Suppressor macrophage treated with lipopolysaccharide for 1 hour (primary cell): ENCODE measurements at places on chromosomes 7 and 10.

DNA sequence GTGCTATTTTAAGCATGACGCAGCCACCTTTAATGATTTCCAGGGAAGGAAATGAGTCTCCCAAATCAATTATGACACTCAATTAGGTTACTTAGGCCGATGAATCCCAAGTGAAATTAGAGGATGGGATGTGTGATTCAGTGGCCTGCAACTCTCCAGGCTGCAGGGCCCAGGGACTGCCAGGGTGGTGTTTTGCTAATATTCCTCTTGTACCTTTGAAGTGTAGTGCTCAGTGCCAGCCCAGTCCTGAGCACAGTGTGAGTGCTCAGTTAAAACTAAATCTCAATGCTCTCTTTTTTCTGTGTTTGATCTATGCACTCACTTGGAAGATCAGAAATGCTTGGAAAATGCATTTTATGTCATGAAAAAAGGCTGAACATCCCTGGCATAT lies 51.6 kb downstream of the SEM1 start:
- no peak for DNase-seq

- DNase-seq: no peak
Measured at GRCh38 chr10:114905450-114905849, 32.5 kb upstream of the TRUB1 start.

- DNase-seq: no peak
Measured at GRCh38 chr10:34768261-34768971, 46.7 kb downstream of the PARD3 start.

GRCh38 chr10:1310271-1310789 lies 254.1 kb downstream of the WDR37 start:
- no peak for DNase-seq

- no peak for DNase-seq
Measured at GRCh38 chr10:63522277-63522687, 1.1 kb downstream of the REEP3 start.

GRCh38 chr10:101650863-101651262 lies 44.1 kb downstream of the FBXW4 start:
- DNase-seq: no peak

- DNase-seq: peak; percentile 56
Measured at GRCh38 chr10:3765146-3765545, 19.9 kb downstream of the KLF6 start.

DNA sequence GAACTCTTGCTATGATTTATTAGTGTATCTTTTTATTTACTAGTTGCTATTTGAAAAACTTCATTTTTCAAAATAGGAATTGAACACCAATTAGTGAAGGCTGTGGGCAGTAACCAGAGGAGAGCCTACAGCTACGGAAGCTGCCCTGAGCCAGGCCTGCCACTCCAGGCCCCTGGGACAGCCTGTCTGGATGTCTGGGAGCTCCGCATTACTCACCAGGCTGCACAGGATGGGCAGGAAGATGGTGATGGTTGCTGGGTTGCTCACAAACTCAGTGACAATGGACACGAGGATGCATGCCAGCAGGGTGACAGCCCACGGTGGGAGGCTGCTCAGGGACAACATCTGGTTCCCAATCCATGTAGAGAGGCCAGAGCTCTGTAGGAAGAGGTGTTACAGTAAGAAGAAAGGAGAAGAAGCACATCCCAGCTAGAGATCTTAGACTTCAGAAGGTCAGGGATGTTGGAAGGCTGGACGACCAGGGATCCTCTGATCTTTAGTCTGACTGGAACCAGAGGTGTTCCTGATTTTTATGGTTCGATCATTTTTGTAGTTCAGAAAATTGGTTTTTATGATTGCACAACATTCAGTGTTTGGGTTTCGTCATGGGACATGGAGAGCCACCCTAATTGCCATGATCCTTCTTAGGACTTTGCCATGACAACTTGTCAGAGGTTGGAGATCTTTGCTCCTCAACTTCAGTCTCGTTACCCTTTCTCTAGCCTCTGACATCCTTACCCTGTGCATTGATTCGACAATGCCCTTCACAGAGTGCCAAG lies 23.2 kb downstream of the STMP1 start:
- no peak for DNase-seq

- no peak for DNase-seq
Measured at GRCh38 chr7:51732116-51732515, 415.5 kb upstream of the COBL start.

DNA sequence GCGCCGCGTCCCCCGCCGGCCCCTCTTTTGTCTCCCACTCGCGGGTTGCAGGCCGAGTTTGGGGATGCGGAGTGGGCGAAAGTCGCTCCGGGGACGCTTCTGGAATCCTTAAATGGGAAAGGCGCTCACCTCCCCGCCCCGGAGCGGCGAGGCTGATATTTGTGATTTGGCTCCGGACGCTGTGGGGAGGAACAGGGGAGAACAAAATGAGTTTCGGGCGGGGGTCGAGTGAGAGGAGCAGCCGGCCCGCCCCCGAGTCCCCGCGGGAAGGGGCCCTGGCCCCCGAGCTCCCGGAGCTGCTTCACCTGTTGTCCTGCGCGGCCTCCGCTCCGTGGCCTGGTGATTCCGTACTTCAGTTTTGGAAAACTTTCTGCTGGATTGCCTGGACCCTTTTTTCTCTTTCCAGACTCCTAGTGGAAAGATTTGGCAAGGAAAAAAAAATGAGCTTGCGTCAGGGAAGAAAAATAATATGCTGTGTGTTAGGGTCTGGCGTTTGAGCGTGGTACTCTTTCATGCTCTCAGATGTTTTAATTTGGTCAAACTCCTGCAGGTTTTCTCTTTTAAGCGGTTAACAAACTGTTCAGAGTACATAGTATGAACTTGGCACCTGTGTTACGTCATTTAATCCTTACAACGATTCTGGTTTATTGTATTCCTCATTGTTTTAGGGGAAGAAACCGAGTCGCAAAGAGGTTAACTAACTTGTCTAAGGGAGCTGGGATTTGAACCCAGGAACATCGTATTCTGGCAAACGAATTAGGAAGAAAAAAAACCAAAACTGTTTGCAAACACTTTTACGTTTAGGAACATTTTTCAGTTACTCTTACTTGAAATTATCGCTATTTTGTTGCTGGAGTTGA lies 924 bp downstream of the BMPR1A start:
- DNase-seq: no peak

DNA sequence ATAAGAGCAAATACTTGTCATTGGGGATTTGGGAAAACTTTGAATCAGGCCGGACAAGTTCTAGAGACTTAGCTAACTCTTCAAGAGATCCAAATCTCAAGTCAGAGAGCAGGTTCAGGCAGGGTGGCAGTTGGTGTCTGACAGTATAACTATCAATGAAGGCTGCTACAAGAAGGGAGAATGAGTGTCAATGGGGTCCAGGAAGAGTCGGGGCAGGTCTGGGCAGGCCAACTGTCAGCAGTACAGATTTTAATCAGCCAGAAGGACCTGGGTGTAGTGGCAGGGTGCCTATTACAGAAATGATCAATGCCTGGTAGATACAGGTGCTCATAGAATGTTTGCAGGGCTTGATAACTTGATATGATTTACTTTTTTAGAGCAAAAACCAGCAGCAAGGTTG lies 751.1 kb downstream of the GRM8 start:
- DNase-seq: no peak

DNA sequence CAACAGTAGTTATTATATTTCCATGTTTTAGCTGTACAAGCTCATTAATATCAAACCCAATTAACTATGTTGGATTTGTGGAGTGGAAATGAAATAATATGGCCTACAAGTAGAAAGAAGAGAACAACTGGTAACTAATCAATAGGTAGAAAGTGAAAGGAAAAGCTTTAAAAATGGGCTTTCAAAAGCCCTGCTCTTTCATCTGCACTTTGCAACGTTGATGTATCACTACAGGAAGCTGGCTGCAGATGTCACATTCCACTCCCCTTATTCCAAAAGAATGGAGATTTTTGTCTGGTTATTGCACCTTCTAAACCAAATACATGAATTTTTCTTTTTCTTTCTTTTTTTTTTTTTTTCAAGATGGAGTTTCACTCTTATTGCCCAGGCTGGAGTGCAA lies 11.7 kb upstream of the MKI67 start:
- DNase-seq: no peak

- no peak for DNase-seq
Measured at GRCh38 chr7:102129636-102130370, 156.9 kb upstream of the SH2B2 start.

- DNase-seq: no peak
Measured at GRCh38 chr7:122316467-122317388, 12.2 kb upstream of the FEZF1 start.

- peak; percentile 38 for DNase-seq
Measured at GRCh38 chr10:77801474-77802161, 124.9 kb downstream of the DLG5 start.

- no peak for DNase-seq
Measured at GRCh38 chr7:64795176-64795575, 948 bp downstream of the ZNF138 start.

DNA sequence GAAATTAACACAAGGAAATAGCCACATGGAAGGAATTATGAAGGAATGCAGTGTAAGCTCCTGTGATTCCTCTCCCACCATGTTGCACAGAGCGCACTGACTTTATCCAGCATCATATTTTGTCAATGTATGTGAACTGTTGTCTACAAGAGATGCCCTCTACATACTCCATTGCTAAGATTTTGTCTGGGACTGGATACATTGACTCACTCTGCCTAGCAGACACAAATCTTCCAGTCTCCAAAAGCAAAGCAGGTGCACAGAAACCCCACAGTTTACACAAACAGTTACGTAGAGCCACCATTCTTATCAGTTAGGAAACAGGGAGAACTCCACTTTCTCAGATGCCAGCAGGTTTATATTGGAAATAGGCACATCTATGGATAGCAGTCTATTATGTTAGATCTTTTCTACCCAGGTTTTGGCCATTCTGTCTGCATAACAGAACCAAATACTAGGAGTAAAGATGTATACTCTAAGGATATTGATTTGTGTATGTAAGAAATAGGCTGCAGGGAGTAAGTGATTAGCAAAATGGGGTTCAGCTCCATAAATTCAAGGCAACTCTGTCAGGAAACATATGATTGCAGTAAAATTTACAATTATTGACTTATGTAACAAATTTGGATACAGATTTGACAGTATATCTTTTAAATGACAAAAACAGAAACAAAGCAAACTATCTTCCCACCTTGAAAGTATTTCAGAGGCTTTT lies 1.5 kb downstream of the AKR1C2 start:
- DNase-seq: no peak

- DNase-seq: no peak
Measured at GRCh38 chr7:105655500-105656380, 74.4 kb upstream of the EFCAB10 start.

DNA sequence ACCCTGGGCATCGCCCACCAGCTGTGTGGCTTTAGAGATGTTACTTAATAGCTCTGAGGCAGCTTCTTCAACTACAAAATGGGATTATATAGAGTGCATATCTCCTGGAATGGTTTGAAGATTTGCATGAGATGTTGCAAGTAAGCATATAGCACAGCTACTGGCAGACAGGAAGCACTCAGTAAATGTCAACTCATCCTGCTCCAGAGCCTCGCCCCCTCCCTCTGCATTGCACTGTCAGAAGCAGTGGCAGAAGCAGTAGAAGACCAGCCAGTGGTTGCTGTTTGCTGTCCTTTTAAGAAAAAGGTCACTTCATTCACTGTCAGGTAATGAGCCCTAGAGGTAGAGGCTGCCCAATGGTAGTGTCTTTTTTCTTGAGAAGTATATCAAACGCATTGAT lies 180.0 kb upstream of the GHITM start:
- no peak for DNase-seq

- DNase-seq: no peak
Measured at GRCh38 chr7:103593691-103594090, 147.7 kb upstream of the SLC26A5 start.

DNA sequence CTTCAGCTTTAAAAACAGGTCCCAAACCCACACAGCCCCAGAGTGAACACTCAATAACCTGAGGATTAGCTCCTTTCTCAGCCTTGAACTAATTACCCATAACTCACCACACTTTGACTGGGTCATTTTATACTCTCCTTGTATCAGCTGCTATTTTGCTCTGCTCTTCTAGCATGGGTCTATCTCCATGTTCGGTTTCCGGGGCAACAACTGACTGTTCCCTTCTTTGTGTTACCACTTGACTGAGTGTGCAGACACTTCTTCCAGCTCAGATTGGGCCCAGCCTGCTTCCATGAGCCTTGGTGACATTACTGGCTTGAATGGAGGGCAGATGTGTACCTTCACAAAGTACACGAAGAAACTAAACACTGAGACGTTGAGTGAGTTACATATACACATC lies 31.5 kb upstream of the PRPS1L1 start:
- DNase-seq: no peak

GRCh38 chr7:21722371-21722770 lies 179.5 kb downstream of the DNAH11 start:
- no peak for DNase-seq

- DNase-seq: no peak
Measured at GRCh38 chr10:79238158-79238520, 109.1 kb upstream of the PPIF start.

DNA sequence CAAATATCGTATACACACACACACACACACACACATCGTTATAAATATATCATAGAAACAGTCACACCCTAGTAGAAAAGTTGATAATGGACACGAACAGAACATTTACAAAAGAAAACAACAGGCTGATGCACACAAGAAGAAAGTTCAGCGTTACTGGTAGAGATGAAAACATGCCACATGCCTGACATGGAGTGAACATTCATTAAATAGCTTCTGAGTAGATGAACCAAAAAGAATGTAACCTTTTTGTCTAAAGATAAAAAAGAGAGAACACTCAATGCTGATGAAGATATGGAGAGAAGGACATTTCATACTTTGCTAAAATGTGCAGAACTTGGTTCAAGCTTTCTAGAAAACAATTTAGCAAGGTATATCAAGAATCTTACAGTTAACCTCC lies 173.4 kb upstream of the KLF14 start:
- DNase-seq: no peak

DNA sequence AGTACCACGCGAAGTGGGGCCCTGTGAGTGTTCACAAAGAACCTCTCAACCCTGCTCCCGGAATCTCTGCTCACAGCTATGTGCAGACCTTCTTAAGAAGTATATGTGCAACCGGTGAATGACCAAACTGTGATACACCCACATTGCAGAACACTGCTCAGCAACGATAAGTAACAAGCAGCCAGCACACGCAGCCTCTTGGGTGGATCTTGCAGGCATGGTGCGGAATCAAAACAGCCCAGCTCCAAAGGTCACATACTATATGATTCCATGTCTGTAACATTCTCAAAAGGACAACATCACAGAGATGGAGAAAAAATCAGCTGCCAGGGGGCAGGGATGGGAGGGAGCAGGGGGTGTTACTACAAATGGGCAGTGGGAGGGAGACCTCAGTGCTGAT lies 101.6 kb downstream of the DLG5 start:
- no peak for DNase-seq

DNA sequence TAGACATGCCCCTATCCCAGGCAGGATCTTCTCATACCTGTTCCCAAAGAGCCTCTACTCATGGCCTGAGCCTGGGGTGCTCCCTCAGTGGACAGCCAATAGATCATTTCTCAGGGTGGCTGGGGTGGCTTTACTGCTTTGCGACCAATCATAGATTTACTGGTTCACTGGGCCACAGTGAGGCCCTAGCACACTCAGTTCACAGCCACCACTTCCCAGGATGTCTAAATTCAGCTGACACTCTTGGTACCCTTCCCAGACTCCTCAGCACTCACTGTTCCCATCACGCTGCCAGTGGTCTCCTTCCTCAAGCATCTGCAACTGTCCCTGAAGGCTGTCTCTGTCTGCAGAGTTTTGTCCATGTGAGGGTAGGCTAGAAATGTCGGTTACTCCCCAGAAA lies 50.6 kb downstream of the ARHGAP22 start:
- DNase-seq: no peak

- no peak for DNase-seq
Measured at GRCh38 chr7:25996006-25996408, 156.0 kb upstream of the NFE2L3 start.
